ENCODE measurements at places on chromosomes 16 and 17. TPM values are rescaled to one million over a fixed set of nuclear protein-coding genes. Genes with fewer than 3 reads are reported as not detected.

Gene KCNG4
- not detected for total RNA-seq

Gene ADAT1
- 58.7 TPM for total RNA-seq

DNA sequence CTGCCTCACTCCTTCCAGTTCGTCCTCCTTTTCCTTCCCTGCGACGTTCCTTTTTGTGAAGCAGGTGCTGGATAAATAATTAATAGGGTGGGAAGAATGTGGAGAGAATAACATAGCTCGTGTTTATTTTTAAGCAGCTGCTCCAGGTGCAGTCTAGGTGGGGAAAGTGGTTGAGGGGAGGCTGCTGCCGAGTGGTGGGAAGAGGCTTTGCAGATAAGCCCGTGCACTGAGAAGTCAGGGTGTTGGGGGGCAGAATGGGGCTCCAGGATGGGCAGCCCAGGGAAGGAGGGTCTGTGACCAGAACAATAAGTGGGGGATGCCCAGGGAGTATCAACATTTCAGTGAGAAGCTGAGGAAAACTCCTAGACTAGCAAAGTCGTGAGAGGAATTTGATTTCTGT lies 300.5 kb downstream of the CPPED1 start:
- DNase-seq = no peak

DNA sequence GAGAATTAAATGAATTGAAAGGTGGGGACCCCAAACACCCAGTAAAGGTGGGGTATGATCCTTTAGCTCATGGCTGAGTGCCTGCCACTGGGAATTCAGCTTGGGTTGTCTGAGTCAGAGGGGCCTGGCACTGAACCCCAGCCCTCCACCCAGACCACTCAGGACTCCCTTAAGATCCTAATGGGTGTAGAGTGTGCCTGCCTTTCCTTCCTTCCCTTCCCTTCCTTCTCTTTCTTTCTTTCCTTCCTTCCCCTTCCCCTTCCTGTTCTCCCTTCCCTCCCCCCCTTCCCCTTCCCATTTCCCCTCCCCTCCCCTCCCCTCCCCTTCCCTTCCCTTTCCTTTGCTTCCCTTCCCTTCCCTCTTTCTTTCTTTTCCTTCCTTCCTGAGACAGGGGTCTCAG lies 29.9 kb upstream of the GNA13 start:
- no peak for DNase-seq

DNA sequence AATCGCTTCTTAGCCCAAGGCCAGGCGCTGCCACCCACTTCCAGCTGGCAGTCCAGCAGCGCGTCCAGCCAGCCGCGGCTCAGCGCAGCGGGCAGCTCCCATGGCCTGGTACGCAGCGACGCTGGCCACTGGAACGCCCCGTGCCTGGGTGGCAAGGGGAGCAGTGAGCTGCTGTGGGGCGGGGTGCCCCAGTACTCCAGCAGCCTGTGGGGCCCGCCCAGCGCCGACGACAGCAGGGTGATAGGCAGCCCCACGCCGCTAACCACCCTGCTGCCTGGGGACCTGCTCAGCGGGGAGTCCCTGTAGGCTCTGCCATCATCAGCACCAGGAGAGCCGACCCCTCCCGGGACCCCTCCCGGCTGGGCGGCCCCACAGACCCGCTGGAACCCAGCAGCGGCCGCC lies 24.0 kb downstream of the TMC6 start:
- no peak for DNase-seq

Gene EVI2B
- 14.8 TPM for total RNA-seq

GRCh38 chr16:17396762-17397498 lies 73.8 kb downstream of the XYLT1 start:
- DNase-seq = no peak

Measured in activated naive CD8-positive, alpha-beta T cell treated with anti-CD3 and anti-CD28 coated beads for 36 hours (primary cell).